Spinal cord (tissue), 10 donors: ENCODE measurements at places on chromosomes 4 and X.

GRCh38 chr4:3211866-3212265, 37.1 kb upstream of the MSANTD1 start:
- no peak for DNase-seq

DNA sequence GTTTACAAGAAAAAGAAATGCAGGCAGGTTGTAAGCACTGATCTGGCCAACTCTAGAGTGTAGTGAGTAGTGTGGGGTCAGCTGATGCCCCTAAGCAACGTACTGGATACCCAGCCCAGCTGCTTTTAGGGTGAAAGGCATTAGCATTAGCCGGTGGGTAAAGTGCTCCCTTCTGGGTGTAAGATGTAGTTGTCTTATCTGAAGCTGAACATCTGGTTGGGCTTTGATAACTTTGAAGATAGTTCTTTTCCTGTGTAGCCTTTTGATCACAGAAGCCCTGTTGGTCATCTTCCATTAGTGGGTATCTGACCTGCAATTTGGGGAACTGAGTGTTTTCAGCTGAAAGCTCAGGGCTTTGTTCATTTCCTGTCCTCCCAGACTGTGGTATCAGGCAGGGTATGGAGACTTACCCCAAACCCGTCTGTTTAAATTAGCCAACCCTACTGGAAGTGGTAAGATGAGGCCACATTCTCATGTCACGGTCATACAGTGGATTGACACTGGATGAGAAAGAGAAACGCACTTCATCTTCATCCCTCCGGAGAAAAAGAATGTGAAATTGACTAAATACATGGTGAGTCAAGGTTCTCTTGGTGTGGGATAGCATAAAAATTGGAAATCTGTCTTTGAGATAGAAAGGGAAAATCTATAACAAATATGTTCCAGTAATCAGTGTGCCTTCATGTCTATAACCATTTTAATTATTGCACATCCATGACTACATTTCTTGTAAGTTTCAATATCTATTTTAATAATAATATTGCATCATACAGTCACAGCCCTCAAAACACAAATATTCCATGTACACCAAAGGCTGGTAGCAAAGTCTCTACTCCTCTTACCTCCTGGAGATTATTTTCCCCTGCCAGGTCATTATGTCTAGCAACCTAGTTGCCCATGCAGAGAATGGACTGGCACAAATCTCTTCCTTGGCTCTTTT, 8.7 kb downstream of the RHOH start:
- DNase-seq = no peak

DNA sequence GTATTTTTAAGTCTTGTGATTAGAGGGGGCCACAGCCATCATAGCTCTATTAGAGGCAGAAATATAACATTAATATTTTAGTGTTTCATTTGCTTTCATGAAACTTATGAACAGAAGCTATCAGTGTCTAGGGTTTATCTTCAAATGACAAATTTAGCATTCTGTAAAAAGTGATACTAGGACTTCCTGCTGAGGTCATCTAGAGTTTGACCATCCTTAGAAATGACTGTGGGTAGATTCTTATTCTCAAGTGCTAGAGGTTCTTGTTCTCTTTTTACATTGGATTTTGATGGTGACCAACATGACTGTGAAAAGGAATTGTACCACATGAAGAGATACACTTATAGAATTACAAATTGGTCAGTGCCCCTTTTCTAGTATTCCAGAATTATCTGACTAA, 568.6 kb downstream of the RPA4 start:
- no peak for DNase-seq

GRCh38 chrX:40100141-40100536, 2.4 kb upstream of the BCOR start:
- DNase-seq = no peak

GRCh38 chr4:133839326-133839725, 362.3 kb downstream of the PABPC4L start:
- no peak for DNase-seq

DNA sequence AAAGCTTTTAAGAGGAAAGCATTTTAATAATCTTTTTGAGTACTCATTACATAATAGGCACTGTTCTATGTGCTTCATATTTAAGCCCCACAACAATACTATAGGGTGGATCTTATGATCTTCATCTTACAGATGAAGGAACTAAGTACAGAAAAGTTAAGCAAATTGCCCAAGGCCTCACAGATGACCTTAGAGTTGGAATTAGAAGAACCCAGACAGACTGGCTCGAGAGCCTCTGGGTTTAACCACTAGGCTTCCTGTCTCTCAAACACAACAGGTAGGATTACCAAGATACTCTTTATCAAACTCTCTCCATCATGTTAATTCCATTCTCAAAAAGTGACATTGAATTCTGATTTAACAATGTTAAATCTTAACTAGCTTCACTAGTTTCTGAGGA, 23.8 kb downstream of the TRPC5 start:
- no peak for DNase-seq

GRCh38 chr4:6492861-6493657, 20.6 kb upstream of the PPP2R2C start:
- no peak for DNase-seq

GRCh38 chrX:17412692-17413091, 37.7 kb downstream of the NHS start:
- no peak for DNase-seq

DNA sequence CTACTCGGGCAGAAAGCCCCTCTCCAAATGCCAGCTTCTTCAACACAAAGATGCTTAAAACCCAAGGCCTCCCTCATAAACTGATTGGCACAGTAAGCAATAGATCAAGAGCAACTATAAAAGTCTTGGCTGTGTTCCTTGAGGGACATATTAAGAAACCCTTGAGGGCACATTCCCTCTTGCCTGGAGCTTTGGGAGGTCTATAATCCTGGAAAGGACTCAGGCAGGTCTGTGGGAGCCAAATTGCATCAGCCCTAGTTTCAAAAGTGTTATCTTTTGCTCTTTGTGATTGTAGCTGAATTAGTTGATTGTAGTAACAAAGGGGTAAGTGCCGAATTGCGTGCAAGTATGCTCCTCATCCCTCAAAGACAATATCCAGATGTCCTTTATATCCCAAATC, 18.6 kb upstream of the SETD7 start:
- no peak for DNase-seq

GRCh38 chrX:42269186-42269585, 345.8 kb upstream of the CASK start:
- no peak for DNase-seq

DNA sequence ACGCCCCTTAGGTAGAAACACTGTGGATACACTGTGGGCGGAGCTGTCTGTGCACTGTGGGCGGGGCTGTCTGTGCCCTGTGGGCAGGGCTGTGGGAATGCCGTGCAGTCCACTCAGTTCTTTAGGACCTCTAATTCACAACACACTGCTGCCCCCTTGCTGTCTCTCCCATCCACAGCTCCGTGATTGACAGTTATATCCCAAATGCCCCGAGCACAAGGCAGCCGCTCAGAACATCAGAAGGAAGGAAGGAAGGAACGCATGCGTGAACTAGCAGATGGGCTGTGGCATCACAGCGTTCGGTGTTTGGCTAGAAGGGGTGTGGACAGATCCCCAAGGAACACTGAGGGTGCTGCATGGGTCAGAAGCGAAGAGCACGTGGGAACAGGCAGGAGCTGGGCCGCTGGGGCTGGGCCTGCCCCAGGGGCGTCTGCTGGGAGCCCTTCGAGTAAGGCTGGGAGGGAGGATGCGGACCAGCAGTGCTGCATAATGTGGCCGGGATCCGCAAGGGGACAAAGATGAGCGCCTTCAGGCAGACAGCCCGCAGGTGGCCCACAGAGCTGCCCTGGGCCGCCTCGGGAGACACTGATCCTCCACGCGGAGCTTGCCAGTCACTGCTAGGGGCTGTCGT, 29.8 kb downstream of the ACOX3 start:
- no peak for DNase-seq

GRCh38 chrX:119647089-119647488, 40.9 kb upstream of the NKRF start:
- no peak for DNase-seq

DNA sequence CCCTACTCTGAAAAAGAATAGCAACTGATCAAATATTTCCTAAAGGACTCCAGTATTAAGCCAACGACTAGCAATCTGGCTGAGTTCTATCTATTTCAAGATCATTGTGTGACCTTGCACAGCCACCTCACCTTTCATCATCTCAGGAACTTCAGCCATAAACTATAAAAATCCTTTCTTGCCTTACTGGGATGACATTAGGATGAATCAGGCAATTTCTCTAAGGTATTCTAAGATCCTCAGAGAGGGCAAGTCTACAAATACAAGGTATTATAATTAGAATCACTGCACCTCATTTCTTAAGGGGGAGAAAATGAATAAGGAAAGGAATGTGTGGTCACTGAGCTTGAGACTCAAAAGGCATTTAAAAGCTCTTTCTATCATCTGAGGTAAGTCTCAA, 152.6 kb downstream of the GRIA3 start:
- DNase-seq = no peak

- no peak for DNase-seq
These were observed 15.3 kb downstream of the EPHA5 start for GRCh38 chr4:65654976-65655375.

DNA sequence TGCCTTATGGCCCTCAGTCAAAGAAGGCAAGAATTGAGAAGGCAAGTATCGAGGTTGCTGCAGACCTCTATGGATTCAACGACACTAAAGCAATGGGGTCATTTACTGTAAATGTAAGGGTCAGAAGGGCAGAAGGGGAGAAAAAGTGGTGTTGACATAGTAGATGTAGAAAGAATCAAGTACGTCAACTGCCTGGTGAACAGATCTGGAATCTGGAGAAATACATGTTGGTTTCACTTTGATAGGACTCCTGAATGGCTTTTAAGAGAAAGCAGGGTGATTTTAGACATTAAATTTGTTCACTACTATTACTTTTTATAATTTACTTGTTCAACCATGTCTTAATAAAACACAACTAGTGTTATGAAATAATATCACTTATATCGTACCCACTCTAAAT, 81.3 kb upstream of the FSTL5 start:
- no peak for DNase-seq

DNA sequence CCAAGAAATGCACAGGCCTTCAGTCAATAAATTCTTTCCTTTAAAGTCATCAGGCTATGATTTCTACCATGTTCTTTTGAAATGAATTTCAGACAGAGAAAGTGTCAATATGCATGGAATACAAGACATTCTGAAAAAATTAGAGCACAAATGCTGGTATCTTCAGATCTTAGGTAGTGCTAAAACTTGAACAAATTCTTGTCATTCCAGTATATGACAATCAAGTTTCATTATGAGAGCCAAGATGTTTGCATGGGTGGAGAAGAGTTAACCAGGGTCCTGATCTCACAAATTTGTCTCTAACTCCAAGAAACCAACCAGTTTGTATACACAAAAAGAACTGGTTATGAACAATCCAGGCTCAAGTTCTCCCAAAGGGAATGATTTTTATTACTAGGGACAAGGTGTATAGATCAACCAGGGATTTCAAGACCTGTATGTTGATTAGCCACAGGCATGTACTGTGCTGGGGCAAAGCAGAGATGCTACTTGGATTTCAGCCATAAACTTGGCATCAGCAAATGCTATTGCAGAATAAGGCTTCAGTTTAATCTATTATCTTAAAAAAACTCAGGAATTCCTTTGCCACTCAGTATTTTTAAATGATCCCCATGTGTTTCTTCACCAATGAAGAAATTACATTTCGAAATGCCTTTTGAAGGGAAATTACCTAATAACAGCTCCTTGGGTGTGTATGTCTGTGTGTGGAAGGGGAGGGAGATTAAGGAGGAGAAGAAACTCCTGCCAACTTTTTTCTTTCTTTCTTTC, 69.7 kb downstream of the FANCB start:
- DNase-seq = no peak

DNA sequence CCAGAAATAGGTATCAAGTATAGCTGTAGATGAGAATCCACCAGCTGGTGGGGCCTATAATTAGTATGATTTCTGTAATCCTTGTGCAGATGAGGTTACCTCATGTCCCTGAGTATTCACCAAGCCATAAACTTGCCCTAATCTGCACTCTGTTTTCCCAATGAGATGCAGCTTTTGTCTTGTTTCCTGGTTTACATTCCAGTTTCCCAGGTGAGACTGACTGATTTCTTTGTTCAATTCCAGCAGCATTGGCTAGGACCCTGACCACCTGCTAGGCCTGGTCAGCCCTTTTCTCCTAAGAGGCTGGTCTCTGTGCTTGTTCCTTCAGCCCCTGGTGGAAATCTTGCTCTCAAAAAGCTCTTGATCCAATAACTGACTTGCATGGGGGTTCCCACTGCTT, 44.6 kb downstream of the GABRB1 start:
- DNase-seq = no peak

DNA sequence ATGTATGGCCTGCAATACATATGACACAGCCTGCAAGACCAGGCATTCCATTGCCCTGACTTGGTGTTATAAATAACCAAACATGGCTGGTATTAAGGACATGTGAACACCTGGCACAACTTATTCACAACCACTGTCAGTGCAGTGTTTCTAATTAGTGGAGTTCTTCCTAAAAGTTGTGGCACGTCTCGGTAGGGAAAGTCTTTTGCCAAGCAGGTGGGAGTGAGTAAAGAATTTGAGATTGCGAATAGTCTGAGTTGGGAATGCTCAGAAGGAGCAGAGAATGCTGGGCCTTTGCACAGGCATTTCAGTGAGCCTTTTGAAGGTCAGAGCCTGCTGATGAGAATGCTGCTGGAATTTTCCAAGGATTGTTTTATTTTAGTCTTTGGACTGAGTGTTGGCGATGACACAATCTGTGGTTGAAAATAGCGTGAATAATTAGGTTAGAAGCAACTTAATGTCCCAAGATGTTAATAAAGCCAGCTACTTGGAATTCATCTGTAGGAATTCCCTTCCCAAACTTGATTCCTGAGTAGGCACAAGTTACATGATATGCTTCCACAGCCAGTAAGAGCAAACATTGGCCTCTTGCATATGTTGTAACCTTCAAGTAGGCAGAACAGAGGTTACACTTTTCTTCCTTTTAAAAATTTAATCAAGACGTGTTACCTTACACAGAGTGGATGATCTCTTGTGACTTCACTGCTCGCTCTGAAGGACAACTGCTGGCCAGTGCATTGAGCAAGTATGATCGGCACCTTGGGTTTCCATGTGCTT, 83.6 kb upstream of the PGRMC2 start:
- no peak for DNase-seq

DNA sequence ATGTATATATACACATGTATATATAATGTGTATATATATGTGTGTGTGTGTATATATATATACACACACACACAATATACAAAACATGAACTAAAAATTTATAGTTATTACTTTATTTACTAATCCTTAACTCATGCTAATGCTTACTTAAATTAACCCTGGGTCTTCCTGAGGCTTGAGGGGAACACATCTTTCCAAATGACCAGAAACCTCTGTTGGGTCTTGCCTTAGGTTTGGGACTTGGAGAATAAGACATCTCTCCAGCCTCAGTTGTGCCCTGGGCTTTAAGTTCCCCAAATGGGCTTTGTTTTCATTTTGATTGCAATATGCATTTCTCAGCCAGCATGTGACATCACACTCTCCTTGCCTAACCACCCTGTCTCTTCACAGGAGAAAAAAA, 7.7 kb downstream of the GEMIN8 start:
- no peak for DNase-seq

GRCh38 chrX:119573840-119574393, 446 bp upstream of the UBE2A start:
- DNase-seq = peak; percentile 62

GRCh38 chr4:123593655-123594054, 197.1 kb downstream of the SPRY1 start:
- no peak for DNase-seq
